Astrocyte of the hippocampus (primary cell): ENCODE measurements at places on chromosomes 6 and 20.
A peak's percentile ranks its signal among the peaks of the same experiment; 100 is the strongest.

DNA sequence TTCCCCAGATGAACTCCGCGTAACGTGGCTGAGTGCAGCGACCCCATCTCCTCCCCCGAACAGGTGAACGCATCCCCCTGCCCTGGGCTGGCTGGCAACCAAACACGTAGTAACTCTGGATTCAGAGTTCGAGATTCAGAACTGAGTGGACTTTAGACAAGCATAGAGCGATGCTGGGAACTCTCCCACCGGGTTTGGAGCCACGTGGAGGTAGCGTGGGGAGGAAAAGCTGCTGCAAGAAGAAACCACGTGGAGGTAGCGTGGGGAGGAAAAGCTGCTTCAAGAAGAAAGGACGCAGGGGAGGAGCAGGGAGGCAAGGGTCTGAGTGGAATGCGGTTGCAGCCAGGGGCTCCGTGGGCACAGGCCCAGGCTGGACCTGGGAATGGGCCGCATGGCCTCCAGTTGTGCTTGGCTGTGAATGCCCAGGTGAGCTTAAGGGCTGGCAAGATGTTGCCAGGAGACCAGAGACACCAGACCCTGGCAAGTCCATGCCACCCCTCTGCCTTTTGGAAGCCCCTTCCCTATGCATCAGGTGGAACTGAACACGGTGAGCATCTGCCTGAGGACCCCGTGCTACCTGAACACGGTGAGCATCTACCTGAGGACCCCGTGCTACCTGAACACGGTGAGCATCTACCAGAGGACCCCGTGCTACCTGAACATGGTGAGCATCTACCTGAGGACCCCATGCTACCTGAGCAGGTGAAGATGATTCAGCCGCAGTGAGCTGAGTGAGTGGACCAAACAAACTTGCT, 118.0 kb upstream of the FRMD1 start:
- no peak for DNase-seq

GRCh38 chr6:157773248-157773773, 49.7 kb upstream of the SNX9 start:
- no peak for DNase-seq

DNA sequence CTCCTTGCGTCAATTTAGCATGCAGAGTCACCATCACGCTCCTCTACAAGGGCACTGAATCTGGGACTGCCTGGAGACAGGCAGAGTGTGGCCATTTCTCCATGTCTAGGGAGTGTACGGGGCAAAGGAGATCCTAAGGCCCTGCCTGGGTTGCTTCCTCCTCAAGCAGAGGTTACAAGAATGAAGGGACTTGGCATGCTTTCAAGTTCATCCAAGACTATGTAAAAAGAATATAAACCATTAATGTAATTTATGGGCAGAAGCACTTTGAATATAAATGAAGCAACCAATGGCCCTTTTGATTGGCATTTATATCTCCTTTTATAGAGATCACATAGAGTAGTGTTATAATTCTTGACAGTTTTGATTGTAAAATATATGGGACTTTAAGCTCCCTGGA, 137.5 kb downstream of the BTBD3 start:
- no peak for DNase-seq

GRCh38 chr6:37122861-37123260, 47.1 kb upstream of the PIM1 start:
- no peak for DNase-seq

DNA sequence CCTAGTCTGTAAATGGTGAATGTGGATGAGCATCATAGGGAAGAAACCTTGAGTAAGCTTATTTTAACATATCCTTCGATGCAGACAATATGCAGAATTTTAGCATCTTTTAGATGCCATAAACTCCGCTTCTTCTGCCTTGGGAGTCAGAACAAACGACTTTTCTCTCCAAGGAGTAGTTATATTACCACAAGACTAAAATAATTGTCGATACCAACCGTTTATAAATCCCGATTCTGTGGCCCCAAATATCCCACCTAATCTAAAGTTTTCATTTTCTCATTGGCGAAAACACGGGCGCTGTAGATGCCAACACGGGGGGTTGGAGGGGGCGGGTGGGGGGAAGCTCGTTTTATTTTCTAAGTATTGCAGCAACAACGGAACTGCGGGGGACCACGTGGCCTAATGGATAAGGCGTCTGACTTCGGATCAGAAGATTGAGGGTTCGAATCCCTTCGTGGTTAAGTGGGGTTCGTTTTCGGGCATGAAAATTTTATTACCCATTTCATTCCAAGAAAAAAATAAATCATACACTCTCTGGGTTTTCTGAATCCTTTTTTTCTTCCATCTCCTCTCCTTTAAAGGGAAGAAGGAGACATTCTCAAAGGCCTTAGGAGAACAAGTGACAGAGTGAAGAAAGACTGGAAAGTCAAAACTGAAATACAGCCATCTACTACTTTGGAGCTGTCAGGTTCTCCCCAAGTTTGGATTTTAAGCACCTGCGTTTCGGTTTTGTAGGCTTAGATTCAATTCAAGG, 65.5 kb upstream of the BTN3A2 start:
- DNase-seq, result no peak

DNA sequence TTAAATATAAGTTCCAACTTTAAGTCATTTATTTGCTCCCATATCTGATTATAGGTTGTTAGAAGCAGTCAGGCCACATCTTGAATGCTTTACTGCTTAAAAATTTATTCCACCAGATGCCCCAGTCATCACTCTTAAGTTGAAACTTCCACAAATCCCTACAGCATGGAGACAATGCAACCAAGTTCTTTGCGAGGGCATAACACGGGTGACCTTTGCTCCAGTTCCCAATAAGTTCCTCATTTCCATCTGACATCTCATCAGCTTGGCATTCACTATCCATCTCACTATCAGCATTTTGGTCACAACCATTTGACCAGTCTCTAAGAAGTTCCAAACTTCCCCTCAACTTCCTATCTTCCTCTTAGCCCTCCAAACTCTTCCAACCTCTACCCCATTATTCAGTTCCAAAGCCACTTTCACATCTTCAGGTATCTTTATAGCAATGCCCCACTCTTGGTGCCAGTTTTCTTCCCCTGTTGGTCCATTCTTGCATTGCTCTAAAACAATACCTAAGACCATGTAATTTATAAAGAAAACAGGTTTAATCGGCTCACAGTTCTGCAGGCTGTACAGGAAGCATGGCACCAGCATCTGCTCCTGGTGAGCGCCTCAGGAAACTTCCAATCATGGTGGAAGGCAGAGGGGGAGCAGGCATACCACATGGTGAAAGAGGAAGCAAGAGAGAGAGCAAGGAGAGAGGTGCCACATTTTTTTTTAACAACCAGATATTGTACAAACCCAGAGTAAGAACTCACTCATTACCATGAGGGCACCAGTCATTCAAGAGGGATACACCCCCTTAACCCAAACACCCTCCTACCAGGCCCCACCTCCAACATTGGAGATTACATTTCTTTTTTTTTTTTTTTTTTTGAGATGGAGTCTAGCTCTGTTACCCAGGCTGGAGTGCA, 15.9 kb upstream of the ITPR3 start:
- DNase-seq, result no peak

GRCh38 chr20:16528078-16528477, 45.2 kb downstream of the KIF16B start:
- DNase-seq, result peak; percentile 79

- peak; percentile 55 for DNase-seq
Observed at GRCh38 chr6:148776321-148777308, 29.8 kb downstream of the UST start.

GRCh38 chr6:142867988-142868812, 76.8 kb downstream of the HIVEP2 start:
- no peak for DNase-seq

DNA sequence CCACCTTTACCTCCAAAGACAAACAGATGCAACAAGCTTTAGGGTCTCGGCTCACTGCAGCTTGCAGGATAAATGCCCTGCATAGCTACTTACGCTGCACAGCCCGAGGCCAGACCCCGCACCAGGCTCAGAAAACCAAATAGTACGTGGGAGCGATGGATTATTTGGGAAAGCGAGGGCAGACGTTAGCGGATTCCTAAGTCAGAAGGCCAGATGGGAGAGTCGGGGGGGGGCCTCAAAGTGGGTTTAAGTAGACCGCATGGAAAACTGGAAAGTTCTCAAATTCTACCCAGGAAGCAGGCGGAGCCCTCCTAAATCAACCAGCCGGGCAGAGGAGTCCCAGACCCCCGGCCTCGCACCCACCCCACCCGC, 382 bp downstream of the SFT2D1 start:
- DNase-seq, result peak; percentile 43

DNA sequence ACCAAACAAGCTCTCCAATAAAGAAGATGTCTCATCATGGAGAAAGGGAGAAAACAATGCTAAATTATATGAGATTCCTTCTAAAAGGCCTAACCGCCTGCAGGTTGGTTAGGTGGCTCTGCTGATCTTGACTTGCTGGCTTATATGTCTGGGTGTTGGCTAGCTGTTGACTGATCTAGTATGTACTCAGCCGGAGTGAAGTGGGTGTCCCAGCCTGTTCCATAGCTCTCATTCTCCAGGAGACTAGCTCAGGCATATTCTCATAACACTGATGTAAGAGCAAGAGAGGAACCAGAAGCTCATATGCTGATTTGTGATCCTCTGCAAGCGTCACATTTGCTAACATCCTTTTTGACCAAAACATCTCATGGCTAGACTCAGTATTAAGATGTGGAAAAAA, 473.0 kb downstream of the BMP2 start:
- no peak for DNase-seq

GRCh38 chr20:61588411-61589385, 336.6 kb downstream of the CDH4 start:
- DNase-seq, result peak; percentile 78
